Gastrocnemius medialis (tissue), 4 donors: ENCODE measurements at places on chromosomes 7 and 10. TPM values are rescaled to one million over a fixed set of nuclear protein-coding genes. Genes with fewer than 3 reads are reported as not detected.
A peak's percentile ranks its signal among the peaks of the same experiment; 100 is the strongest.

The HMX3 gene
- total RNA-seq: not detected

The CALHM1 gene
- total RNA-seq: not detected

The KRIT1 gene
- total RNA-seq: 31.8 TPM

The GFRA1 gene
- total RNA-seq: 26.7 TPM

The PSD gene
- total RNA-seq: not detected

The CYP3A7 gene
- total RNA-seq: not detected

The GJD4 gene
- not detected for total RNA-seq

DNA sequence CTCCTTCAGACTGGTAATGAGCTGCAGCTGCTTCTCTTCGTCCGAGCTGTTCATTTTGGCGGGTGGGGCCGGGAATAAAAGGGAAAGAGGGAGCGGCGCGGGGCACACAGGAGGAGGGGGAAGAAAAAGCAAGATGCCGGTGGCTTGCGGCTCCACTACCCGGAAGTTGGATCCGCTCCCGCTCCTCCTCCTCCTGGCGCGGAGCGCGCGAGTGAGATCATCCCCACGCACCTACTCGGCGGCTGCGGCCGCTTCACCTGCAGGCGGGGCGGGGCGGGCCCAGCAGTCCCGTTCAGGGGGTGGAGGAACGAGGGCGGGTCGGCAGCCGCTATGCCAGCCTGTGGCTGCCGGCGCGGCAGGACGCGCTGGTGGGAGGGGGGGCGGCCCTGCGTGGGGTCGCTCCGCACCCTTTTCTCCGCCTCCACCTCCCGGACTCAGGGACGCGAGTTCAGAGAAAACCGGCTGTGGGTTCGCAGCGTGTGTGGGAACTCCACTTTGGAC lies at the start of gene SHTN1:
Gene SHTN1, minus strand, starts transcription at position 162 of the 501 bp plus-strand sequence. Its CDS starts 108 bp downstream, at position 54.
- no peaks in the 10 kb centered on the region for H3K4me1 ChIP-seq
- peaks cover 7% of the 10 kb centered on the region for H3K27me3 ChIP-seq
- no peaks in the 10 kb centered on the region for H3K36me3 ChIP-seq
- peak; percentile 29 for DNase-seq
- no peak within 1 kb of the TSS for H3K27ac ChIP-seq
- peak within 1 kb of the TSS; percentile 62 for H3K4me3 ChIP-seq

DNA sequence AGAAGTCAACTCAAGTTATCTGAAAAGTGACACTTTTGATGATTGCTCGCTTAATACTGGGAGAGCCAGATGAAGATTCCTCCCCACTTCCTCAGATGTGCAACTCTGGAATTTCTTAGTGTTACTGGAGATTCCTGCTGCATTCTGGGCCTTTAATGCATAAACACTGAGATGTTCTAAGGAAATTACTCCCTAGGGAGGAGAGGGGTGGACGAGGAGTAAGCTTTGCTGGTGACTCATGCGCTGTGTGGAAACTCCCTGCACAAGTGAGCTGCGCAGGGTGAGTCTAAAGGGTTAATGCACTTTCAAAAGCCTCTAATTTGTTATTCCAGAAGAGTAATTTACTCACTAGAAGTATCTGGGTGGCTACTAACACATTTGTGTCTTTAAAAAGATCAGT lies 46.3 kb downstream of the EGFR start:
- peak overlapping the region; percentile 79 for H3K27ac ChIP-seq
- no peaks in the 10 kb centered on the region for H3K27me3 ChIP-seq
- H3K4me1 ChIP-seq: peaks cover 34% of the 10 kb centered on the region
- DNase-seq: no peak

DNA sequence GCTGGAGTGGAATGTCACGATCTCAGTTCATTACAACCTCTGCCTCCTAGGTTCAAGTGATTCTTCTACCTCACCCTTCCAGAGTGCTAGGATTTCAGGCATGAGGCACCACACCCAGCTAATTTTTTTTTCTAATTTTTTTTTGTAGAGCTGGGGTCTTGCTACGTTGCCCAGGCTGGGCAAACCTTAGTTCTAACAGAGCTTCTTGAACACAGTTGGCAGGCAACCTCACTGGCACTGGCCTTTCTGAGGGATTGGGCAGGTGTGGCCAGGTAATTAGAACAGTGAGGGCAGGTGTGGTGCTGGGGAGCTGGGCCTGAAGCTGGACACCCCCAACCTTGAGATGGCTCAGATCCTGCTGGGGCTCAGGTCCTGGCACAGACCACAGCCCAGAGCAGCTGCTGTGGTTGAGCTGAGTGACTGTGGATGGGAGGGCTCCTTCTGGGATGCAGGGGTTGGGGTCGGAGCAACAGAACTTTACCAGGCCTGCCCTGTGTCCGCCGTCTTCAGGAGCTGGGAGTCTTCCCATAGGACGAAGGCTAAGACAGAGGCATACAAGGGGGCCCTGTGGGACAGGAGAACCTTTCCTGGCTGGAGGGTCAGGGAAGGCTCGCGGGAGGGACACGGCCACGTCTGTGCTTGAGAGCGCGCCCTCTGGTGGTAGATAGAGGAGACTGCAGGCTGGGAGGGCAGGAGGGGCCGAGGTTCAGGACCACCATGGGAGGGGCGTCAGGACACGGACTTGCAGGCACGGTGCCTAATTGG lies 48.2 kb downstream of the COL26A1 start:
- no peak overlapping the region for H3K4me3 ChIP-seq
- no peaks in the 10 kb centered on the region for H3K36me3 ChIP-seq
- no peak overlapping the region for H3K27ac ChIP-seq
- no peaks in the 10 kb centered on the region for H3K4me1 ChIP-seq
- no peak for DNase-seq

- H3K27ac ChIP-seq: no peak overlapping the region
- H3K4me3 ChIP-seq: no peak overlapping the region
- H3K4me1 ChIP-seq: no peaks in the 10 kb centered on the region
Observed at GRCh38 chr7:42902331-42902730, 9.5 kb downstream of the C7orf25 start.

DNA sequence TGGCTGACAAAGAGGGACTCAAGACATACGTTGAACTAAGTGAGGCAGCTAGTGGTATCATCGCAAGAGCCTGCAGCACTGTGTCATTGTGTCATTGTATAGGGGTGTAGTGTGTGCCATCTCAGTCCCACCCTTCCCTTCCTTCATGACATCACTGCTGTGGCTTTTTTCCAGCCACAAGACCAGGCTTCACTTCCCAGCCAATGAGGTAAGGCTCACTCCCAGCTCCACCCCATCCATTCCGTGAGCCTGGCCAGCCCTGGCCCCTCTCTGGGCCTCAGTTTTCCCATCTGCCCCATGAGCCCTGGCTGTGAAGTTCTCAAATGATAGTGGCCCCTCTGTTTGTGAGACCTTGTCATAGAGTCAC lies 134.3 kb upstream of the ZMIZ1 start:
- H3K27me3 ChIP-seq: no peaks in the 10 kb centered on the region
- H3K27ac ChIP-seq: no peak overlapping the region
- no peaks in the 10 kb centered on the region for H3K36me3 ChIP-seq
- DNase-seq: no peak
- H3K4me1 ChIP-seq: peaks cover 12% of the 10 kb centered on the region

GRCh38 chr10:95552679-95553342 lies 8.4 kb downstream of the SORBS1 start:
- no peak overlapping the region for H3K4me3 ChIP-seq
- H3K27ac ChIP-seq: peak overlapping the region; percentile 8
- peaks cover 58% of the 10 kb centered on the region for H3K4me1 ChIP-seq
- no peaks in the 10 kb centered on the region for H3K27me3 ChIP-seq

DNA sequence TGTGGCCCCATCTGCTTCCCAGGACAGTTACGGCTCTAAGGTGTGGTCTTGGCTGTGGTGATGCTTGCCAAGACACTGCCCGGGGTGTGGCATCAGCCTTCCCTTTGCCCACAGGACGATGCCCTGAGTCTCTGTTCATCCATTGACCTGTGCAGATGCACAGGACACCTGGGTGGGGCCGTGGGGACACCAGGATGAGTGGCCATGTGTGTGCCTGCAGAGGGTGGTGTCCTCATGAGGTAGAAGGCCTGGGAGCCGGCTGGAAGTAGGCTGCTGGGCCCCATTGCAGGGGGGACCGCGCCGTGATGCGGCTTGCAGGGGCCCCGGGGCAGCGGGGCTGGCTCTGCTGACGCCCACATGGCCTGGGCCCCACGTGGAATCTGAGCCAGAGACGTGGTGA lies 22.4 kb upstream of the PWWP2B start:
- H3K4me3 ChIP-seq: no peak overlapping the region
- no peaks in the 10 kb centered on the region for H3K4me1 ChIP-seq
- H3K27ac ChIP-seq: no peak overlapping the region
- no peaks in the 10 kb centered on the region for H3K36me3 ChIP-seq

- H3K27me3 ChIP-seq: no peaks in the 10 kb centered on the region
- no peaks in the 10 kb centered on the region for H3K36me3 ChIP-seq
Observed at GRCh38 chr7:28017372-28017771, 163.2 kb downstream of the JAZF1 start.

GRCh38 chr10:22662733-22663330 lies 51.5 kb downstream of the PIP4K2A start:
- DNase-seq: no peak
- H3K27me3 ChIP-seq: no peaks in the 10 kb centered on the region
- H3K36me3 ChIP-seq: no peaks in the 10 kb centered on the region
- H3K4me1 ChIP-seq: no peaks in the 10 kb centered on the region

GRCh38 chr10:119768455-119769094 lies 42.7 kb downstream of the INPP5F start:
- DNase-seq: no peak
- H3K27me3 ChIP-seq: no peaks in the 10 kb centered on the region
- H3K36me3 ChIP-seq: no peaks in the 10 kb centered on the region
- H3K4me1 ChIP-seq: peaks cover 20% of the 10 kb centered on the region
- no peak overlapping the region for H3K4me3 ChIP-seq

DNA sequence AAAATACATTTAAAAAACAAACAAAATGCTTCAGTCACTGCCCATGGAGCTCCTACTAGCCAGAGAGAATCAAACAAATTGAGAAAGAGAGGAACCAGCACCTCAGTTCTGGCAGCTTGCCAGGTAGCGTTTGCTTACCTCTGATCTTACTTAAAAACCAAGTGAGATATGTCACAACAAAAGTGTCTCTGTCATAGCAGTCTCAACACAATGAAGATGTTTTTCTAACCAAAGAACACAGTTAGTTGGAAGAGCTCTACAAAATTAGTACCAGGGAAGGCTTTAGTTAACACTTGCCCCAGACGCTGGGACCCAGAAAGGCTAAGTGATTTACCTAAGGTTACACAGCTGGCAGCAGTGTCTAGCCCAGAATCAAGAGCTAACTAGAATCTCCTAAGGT lies 3.4 kb downstream of the DOCK4 start:
- H3K4me3 ChIP-seq: no peak overlapping the region
- DNase-seq: no peak
- H3K27ac ChIP-seq: no peak overlapping the region

DNA sequence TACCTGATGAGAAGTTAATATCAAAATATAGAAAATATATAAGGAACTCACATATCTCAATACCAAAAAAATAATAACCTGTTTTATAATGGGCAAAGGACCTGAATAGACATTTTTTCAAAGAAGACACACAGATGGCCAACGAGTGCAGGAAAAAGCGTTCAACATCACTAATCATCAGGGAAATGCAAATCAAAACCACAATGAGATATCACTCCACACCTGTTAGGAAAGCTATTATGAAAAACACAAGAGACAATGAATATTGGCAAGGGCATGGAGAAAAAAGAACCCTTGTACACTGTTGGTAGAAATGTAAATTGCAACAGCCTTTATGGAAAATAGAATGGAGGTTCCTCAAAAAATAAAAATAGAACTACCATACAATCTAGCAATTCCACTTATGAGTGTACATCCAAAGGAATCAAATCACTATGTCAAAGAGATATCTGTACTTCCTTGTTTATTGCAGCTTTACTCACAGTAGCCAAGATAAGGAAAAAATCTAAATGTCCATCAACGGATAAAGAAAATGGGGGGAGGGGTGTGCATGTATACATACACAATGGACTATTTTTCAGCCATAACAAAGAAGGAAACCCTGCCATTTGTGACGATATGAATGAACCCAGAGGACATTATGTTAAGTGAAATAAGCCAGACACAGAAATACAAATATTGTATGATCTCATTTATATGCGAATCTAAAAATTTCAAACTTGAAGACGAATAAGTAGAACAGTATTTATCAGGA lies 3.6 kb upstream of the ALOX5 start:
- DNase-seq: no peak
- H3K4me3 ChIP-seq: no peak overlapping the region
- H3K27ac ChIP-seq: no peak overlapping the region

DNA sequence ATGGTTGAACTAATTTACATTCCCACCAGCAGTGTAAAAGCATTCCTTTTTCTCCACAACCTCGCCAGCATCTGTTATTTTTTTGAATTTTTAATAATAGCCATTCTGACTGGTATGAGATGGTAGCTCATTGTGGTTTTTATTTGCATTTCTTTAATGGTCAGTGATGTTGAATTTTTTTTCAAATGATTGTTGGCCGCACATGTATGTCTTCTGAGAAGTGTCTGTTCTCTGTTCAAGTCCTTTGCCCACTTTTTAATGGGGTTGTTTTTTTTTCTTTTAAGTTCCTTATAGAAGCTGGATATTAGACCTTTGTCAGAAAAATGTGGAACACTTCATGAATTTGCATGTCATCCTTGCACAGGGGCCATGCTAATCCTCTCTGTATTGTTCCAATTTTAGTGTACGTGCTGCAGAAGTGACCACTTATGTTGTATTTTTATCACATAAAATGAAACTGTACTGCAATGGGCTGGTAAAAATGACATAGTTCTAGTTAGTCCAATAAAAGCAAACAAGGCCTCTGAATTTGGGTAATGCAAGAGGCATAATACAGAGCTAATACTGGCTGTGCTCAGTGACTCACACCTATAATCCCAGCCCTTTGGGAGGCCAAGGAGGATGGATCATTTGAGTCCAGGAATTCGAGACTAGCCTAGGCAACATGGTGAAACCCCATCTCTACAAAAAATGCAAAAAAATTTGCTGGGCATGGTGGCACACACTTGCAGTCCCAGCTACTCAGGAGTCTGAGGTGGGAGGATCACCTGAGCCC lies 70.3 kb downstream of the ABI1 start:
- H3K4me1 ChIP-seq: peaks cover 11% of the 10 kb centered on the region
- H3K36me3 ChIP-seq: no peaks in the 10 kb centered on the region
- no peak overlapping the region for H3K27ac ChIP-seq
- H3K4me3 ChIP-seq: no peak overlapping the region
- no peaks in the 10 kb centered on the region for H3K27me3 ChIP-seq

GRCh38 chr10:56823849-56824248 lies 462.8 kb upstream of the ZWINT start:
- H3K27ac ChIP-seq: no peak overlapping the region
- no peak for DNase-seq
- no peaks in the 10 kb centered on the region for H3K36me3 ChIP-seq
- no peaks in the 10 kb centered on the region for H3K4me1 ChIP-seq
- H3K27me3 ChIP-seq: no peaks in the 10 kb centered on the region
- no peak overlapping the region for H3K4me3 ChIP-seq

DNA sequence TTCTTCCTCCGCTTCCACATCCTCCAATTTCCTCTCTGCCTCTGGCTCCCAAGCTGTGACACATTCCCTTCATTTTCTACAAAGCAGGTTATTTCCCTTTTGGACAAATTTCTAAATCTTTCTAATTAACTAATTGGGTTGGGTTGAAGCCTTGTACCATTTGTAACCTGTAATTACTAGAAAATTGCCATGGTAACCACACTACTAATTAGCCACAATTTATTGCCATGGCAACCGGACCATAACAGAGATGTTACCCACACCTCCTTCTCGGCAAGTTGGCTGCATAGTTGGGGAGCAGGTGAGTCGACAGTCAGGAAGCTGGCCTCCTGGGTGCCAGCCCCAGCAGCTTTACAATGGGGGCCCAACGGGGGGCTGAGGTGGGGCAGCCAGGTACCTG lies 61.6 kb downstream of the GOLGA7B start:
- no peak for DNase-seq
- no peak overlapping the region for H3K27ac ChIP-seq
- H3K4me3 ChIP-seq: no peak overlapping the region
- no peaks in the 10 kb centered on the region for H3K36me3 ChIP-seq
- no peaks in the 10 kb centered on the region for H3K27me3 ChIP-seq

- no peaks in the 10 kb centered on the region for H3K27me3 ChIP-seq
- DNase-seq: no peak
- no peak overlapping the region for H3K27ac ChIP-seq
- H3K36me3 ChIP-seq: no peaks in the 10 kb centered on the region
Observed at GRCh38 chr7:39969431-39969830, 19.4 kb downstream of the CDK13 start.
